ENCODE measurements at places on chromosomes 4 and X.

DNA sequence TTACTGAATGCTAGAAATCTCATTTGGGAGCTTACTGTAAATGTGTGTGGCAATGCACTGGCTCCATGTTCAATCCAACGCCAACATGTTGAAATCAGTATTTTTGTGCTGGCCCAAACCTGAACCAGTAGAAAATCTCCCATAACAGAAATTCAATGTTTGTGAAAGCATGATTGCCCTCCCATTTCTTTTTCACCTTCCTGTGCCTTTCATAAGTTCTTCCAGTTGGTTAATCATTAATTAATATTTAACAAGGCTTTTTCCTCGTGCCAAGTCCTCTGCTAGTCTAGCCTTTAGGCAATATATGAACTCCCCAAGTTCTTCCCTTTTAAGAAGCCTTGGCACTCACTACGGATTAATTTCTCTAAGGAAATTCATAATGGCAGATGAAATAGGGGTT, 1.3 kb upstream of the PLS3 start:
- no peak for DNase-seq

DNA sequence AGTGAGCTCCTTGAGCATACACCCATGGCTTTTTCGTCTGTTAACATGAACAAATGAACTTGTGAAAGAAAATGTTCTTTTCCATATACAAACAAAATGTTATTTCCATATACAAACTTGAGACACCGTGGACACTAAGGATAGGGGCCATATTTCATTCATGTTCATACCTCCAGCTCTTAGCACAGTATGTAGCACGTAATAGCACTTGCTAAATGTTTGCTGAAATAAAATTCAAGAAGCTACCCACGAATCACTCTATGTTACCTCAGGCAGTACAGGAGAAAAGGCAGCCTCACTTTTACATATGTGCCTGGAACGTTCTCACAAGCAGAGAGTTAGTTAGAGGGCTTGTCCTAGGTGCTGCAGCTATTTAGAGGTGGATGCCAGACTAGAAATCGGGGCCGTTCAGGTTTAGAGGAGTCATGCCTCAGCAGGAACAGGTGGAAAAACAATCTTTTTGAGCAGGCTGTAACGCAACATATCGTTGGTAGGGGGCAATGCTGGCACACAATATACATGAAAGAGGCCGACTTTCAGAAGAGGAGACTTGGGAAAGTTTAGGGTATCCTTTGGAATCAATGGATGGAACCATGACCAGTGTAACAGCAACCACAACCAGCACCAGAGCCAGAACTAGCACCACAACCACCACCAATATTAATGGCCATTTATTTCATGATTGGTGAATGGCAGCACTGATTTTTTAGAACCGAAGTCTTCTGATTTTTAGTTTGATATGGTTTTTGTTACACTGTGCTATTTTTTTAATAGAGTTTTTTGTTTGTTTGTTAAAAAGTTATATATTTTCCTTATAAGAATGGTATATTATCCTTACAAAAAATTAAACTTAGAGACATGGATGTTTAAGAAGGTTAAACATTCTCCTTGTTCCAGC, 14.8 kb upstream of the PAQR3 start:
- no peak for DNase-seq

DNA sequence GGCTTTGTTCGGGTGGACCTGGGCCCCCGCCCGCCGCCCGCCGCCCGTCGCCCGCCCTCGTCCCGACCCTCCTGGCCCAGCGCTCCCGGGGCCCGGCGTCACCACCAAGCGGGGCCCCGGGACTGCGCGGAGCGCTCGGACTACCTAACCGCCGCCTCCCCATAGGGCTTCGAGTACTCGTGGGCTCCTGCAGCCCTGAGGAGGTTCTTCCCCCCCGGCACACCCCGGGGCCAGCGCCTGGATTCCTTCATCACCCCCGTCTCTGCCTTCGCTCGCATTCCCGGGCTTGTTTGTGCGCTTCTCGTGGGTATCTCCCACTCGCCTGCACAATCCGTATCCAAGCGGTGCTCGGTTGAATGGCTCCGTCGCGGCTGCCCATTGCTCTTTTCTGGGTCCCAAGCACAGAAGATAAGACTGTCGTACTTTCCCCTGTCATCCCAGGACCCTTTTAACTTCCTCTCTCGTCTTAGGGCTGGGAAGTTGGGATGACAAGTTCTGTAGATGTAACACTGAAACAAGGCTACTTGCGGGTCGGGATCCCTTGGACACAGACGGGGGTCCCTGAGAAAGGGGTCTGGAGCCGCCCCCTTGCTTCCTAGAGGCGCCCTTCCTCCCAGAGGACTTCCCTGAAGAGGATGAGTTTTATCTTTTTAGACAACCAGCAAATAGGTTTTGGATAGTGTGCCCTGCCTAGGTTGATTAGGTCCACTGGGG, 565 bp downstream of the MOB1B start:
- DNase-seq = peak; percentile 72

- no peak for DNase-seq
Measured at GRCh38 chr4:71189471-71189870, 149.3 kb upstream of the SLC4A4 start.

DNA sequence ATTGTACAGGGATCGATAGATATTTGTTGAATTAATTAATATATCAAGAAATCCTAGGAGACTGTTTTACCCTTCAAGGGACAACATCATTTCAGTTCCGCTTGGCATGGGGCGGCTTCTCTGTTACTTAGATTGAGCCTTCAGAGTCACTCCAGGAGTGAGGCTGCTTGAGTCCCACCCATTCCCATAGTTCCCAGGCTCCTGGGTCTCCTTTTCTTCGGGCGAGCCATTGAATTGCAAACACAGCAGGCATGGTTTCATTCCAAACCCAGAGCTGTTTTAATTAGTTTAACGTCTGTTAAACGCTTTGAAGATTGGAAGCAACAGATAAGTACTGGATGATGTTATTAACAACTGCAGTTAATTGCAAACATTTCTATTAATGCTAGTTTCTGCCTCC, 571 bp upstream of the EDA start:
- no peak for DNase-seq

- no peak for DNase-seq
Measured at GRCh38 chr4:139889901-139890300, 224.3 kb downstream of the MGST2 start.

DNA sequence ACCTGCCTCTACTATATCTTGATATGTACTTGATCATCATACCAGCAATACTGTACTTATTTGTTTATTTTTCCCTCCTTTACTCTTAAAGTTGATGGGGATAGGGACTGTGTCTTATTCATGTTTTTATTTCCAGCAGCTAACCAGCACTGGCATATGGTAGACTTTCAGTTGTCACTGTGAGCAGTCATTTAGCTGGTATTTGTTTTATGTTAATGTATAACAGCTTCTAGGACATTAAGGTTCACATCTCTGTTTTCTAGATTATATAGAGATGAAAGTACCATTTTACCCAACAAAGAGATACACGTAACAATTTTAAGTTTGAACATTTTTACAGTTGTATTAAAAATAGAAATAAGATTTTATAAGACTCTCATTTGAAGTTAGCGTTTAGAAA, 17.9 kb downstream of the METTL14 start:
- no peak for DNase-seq

DNA sequence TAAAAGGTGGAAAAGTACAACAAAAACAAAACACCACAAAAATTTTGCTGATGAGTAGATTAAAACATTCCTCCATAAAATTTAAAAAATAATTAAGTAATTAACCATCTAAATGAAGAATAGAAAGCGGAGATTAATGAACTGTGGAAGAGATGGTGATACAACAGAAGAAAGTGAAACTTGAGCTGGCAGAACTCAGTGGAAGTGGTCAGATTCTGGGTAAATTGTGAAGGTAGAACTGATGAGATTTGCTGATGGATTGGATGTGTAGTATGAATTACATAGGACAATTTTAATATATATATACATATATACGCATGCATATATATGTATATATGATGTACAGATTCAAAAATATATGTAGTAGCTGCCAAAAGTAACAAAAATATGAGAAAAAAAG, 73.9 kb downstream of the AMOT start:
- DNase-seq = no peak

DNA sequence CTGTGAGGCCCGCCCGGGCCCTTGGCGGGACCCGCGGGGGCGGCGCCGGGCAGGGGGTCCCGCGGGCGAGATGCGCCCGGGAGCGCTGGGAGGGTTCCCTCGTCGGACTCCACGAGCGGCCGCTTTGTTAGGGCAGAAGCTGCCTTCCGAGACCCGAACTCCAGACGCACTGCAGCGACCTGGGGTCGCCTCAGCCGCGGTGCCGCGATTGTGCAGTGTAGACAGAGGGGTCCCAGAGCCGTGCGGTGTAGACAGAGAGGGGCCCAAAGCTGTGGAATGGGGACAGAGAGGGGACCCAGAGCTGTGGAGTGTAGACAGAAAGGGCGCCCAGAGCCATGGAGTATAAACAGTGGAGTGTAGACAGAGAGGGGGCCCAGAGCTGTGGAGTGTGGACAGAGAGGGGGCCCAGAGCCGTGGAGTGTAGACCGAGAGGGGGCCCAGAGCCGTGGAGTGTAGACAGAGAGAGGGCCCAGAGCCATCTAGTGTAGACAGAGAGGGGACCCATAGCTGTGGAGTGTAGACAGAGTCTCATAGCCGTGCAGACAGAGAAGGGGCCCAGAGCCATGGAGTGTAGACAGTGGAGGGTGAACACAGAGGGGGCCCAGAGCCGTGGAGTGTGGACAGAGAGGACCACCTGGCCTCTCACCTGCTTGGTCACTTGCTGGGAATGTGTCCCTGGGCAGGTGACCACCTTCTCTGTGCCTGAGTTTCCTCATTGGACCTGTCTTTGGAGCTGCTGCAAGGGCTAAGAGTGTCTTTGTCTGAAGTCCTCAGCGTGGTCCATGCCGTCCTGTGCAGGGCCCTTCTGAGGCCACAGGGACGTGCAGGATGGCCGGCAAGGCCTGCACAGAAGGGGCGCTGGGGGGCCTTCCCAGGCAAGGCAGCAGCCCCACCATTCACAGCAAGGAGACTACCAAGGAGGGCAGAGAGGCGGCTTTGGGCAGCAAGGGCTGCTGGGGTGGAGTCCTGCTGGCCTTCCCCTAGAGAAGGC, 875 bp downstream of the RGS12 start:
- peak; percentile 21 for DNase-seq

DNA sequence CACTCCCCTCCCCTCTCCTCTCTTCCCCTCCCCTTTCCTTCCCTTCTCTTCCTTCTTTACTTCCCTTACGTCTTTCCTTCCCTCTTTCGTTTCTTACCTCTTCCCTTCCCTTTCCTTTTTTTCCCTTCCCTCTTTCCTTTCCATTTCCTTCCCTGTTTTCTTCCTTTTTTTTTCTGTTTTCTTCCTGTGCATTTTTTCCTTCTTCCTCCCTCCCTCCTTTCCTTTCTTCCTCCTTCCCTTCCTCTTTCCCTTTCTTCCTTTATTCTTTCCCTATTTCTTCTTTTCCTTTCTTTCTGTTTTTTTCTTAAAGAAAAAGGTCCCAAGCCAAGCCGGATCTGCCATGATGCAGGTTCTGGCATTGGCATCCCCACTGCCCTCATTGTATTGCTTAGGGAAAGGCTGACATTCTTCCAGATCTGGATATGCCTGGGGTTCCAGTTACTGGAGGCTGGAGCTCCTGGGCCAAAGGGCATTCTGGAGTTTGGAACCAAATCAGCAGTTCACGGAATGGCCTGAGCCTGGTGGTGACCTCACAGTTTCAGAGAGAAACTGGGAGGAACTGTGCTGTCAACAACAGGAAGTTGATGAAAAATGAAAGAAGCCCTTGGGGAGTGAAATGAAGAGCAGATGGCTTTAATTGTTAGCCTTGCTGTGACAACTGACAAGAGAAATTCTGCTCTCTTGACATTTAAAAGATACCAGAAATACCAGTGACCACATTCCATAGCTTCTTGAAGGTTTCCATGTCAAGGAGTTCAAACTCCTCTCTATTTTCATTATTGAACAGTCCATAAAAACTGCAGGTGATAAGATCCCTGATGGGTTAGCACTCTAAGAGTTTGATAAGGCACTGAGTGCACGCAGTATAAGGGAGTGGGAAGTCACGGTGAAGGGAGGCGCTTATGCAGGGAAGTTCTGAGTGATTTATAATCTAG, 622.1 kb downstream of the SPRY1 start:
- peak; percentile 32 for DNase-seq

GRCh38 chr4:159395693-159396092, 292.8 kb downstream of the RAPGEF2 start:
- no peak for DNase-seq

DNA sequence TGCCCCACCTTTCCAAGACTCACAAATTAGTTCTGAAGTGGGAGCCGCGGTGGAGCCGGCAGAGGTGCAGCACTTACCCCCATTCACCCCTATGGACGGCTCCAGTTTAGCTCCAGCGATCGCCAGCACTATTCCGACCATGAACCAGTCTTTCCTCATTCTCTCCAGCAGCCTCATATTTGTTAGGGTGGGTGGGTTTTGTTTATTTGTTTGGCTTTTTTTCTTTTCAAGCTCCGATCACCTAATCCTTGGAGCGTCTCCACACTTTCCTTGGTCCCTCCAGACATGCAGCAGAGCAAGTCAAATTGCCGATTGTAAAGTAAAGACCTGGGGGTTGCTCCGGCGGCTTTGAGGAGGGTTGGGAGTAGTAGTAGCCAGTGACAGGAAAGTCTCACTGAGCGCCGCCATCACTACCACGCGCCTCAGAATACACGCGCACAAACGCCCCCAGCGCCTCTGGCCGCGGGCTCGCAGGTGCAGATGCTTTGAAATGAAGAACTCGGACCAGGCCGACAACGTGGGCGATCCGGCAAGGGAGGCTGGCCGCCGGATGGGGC, at the start of gene SLC10A7:
TSS of gene SLC10A7 (minus strand) at position 400 of the 557 bp plus-strand sequence. CDS start at position 177, 223 bp downstream.
- peak; percentile 86 for DNase-seq

- DNase-seq = no peak
Measured at GRCh38 chrX:46626566-46626965, 53.0 kb downstream of the CHST7 start.

DNA sequence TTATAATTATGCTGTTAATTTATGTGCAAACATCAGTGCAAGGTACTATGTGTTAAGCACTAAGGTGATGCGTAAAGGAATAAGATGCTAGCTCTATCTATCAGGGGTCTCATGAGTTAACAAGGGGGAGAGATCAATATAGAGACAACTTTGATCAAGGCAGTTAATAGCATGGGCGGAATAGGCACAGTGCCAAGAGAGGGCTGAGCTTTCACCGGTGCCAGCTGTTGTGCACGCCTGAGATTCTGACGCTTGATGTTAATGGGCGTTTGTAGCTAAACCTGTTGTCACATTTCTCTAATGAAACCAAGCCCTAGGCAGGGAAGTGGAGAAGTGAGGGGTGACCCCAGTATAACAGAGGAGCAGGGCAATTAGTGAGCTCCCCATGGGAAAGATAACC, 86.0 kb upstream of the NMU start:
- no peak for DNase-seq

DNA sequence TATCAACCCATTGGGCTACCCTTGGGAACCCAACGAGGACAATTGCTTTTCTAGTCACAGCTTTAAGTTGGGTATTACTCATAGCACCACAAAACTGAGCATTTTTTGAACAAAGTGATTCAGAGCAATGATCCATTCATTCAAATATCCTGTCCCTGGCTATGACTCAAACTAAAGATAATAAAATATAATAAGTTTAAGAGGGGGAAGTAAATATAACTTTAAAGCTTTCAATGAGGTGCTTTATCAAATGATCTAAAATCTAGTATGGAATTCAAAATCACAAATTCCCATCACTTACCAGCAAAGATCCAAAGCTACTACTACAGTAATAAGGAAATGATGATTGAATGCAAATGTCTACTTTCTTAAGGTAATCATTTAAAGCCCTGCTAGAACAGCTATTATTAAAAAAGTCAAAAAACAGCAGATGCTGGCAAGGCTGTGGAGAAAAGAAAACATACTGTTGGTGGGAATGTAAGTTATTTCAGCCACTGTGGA, 39.8 kb upstream of the S100G start:
- no peak for DNase-seq
